ENCODE measurements at places on chromosomes 13 and 19.

DNA sequence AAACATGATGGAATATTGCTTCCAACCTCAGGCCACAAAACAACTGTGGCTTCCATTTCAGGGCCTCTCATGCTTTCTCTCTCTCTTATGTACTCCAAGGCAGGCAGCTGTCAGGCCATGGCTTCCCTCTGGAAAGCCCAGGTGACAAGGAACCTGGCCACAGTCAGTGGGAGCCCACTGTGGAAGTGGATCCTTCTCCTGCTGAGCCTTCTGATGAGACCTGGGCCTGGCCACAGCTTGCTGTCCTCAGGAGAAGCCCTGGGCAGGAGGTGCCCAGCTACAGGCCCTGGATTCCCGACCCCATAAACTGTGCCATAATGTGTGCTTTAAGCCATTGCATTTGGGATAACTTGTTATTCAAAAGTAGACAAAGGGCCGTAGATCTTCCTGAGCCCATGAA, 71.2 kb downstream of the SPACA7 start:
- DNase-seq: no peak

- DNase-seq: no peak
Observed at GRCh38 chr19:1474011-1474764, 4.8 kb downstream of the C19orf25 start.

DNA sequence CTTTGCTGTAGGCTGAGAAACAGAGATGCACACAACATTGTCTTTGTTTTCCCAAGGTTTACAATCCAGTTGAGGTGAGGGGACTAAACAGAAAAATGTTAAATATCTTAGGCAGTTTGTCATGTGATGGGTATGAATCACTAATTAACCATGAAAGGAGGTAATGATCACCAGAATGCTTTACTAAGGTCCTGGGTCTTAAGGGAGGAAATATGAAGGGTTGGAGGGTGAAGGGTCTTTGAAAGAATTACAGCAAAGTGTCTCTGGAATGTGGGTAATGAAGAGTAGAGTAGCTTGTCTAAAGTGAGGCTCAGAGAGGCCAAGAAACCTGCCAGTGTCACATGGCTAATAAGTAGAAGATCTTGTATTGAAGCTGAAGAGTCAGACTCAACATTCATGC, 19.0 kb downstream of the BIVM start:
- DNase-seq: peak; percentile 52

DNA sequence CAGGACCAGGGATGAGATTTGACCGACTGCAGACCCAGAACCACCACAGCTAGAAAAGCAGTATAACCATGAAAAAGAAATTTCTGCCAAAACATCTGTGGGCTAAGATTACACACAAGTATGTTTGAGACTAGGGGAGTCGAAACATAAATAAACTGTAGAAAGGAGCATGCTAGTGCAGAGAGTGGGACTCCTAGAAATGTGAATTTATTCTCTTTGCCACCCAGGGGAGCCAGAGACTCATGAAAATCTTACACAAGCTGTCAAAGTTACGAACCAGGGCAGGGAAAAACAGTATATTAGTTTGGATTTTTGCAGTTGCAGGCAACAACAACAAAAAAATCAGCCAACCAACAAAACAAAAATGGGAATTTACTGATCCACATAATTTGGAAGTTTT, 12.3 kb upstream of the HSPH1 start:
- DNase-seq: no peak

Measured in RCC 7860 (cell line).